ENCODE measurements at places on chromosomes 7 and 10.

DNA sequence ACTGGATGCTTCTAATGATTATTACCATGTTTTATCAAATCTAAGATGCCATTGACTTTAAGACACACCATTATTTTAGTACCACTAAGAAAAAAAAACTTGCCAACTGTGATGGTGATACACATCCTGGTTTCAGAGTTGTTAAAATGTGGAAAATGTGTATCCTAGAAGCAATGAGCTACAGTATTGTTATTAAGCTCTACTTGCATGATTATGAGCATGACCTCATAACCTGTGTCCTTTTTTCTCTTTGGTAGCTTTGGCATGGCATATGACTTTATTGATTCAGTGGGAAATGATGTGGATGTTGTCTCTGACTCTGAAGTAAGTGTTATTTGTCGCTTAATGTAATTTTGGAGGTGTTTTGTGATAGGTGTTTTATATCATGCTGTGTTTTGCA lies 3.3 kb downstream of the EDRF1 start:
- DNase-seq, result no peak

DNA sequence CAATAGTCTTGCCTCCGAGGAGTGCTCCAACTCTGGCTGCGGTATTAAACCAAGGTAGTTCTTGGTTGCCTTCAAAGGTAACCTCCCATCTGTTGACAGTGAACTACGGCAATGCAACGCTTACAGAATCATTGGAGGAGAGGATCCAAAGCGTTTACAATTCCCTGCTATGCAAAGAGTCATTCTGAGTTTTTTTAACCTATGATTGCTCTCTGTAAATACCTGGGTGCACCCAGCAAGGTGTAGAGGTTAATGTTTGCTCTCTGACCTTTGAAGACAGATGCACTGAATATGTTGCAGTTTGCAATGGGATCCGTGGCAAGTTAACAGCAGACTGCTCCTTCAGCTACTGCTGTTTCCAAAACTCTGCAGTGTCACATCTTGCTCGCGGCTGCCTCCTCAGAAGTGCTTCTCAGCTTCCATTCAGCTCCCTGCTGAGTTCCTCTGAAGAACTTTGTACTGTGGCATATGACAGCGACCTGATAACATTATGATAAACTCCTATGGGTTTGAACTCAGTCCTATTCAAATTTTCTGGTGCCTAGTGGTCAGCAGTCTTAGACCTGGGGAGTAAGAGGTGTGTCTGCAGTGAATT lies 29.0 kb downstream of the KIAA1217 start:
- no peak for DNase-seq

DNA sequence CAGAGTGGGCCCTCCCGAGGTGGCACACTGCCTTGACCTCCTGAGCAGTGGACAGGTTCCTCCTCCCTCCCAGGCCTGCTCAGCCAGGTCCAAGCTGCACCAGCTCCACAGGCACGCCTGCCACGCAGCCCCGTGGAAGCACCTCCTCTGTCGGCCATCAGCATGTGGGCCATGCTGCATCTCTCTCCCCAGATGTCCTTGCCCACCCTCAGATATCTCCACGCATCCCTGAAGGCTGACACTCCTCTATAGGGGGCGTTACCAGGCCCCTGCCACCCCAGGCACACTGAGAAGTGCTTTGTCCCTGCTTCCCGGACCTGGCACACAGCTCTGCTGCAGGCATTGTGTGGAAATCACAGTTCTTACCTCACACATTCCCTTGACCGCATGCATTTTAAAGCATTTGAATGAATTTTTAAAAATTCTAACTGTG lies 598.5 kb downstream of the SDK1 start:
- DNase-seq, result no peak

- DNase-seq, result no peak
These were observed 4.9 kb downstream of the IPMK start for GRCh38 chr10:58262766-58263165.

GRCh38 chr10:31219306-31219705 lies 99.7 kb upstream of the ZEB1 start:
- DNase-seq, result peak; percentile 61

DNA sequence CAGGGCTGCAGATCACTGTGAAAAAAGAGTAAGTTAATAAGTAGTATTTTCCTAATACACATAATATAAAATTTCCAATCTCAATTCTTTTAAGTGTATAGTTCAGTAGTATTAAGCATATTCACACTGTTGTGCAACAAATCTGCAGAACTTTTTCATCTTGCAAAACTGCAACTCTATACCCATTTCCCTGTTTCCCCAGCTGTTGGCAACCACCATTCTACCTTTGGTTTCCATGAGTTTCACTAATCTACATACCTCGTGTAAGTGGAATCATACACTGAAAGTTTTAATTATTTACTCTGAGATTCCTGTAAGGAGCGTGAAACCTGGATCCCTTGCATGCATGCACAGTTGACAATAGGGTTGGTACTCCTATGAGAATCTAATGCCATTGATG lies 155.4 kb downstream of the ZPBP start:
- DNase-seq, result no peak

- peak; percentile 18 for DNase-seq
These were observed 605 bp upstream of the NFKB2 start for GRCh38 chr10:102394801-102395399.

DNA sequence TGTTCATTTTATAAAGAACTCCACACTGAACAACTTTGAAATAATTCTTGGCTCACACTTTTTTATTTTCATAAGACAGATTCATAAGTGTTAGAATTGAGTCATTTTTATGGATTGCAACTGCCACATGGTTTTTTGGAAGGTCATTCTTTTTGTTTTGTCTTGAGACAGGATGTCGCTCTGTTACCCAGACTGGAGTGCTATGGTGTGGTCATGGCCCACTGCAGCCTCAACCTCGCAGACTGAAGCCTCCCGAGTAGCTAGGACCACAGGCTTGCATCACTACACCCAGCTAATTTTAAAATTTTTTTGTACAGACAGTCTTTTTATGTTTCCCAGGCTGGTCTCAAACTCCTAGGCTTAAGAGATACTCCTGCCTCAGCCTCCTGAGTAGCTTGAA lies 20.3 kb downstream of the BMS1 start:
- DNase-seq, result peak; percentile 8

- DNase-seq, result peak; percentile 61
These were observed 189.4 kb upstream of the AHR start for GRCh38 chr7:17109020-17109419.

- DNase-seq, result no peak
These were observed 79.7 kb downstream of the GNAT3 start for GRCh38 chr7:80432166-80432565.

GRCh38 chr7:130669085-130669700 lies 645 bp upstream of the COPG2 start:
- DNase-seq, result peak; percentile 12

GRCh38 chr7:137025469-137026175 lies 157.2 kb downstream of the CHRM2 start:
- peak; percentile 71 for DNase-seq

DNA sequence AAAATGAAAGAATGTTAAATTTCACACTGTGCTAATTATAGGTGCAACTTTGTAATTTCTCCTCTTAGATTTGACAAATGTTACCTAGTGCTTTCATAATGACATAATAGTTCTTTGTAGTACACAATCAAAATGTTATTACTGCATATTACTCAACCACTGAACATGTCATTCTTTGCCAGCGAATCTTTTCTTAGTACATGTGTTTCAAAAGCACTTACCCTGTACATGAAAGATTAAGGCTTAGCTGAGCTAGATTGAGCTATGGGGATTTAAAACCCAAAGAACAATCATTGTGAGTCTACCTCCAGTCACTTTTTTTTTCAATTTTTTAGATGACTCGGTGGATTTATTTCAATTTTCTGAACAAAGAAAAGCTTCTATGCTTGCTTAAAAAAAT lies 123.5 kb upstream of the FERD3L start:
- DNase-seq, result peak; percentile 29

DNA sequence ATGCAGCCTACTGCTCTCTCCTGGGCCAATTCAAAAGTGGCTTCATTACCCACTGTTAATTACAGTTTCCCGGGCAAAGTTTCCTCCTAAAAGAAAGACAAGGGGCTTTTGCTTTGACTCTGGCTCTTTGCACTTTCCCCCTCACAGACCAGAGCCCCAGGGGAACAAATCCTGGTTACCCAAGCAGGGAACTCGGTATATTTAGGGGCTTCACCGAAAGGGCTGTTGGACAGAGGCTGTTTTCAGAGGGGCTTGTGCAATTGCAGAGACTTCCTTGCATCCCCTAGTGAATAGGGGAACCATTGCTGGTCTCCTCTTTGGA lies 7.0 kb downstream of the CPA1 start:
- no peak for DNase-seq

GRCh38 chr7:85659364-85659763 lies 472.5 kb upstream of the SEMA3D start:
- DNase-seq, result no peak

GRCh38 chr10:114172216-114172615 lies 1.8 kb downstream of the CCDC186 start:
- DNase-seq, result peak; percentile 31

DNA sequence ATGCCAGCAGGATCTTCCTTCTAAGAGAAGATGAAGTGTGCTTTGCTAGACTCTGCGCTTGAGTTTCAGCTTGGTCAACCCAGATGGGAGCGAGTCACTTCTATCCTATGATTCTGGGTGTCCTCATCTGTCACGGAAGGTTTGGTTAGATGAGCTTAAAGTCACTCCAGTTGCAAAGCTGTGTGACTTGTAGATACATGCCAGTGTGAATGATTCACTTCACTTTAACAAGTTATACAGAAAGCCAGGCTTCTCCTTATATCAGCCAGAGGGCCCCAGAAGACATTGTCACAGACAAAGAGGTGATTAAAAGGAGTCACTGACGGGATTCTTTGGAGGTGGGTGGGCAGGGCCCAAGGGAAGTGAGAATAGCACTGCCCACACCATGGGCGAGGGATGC lies 122.6 kb upstream of the PFKP start:
- no peak for DNase-seq

GRCh38 chr10:43231523-43232078 lies 35.3 kb downstream of the RASGEF1A start:
- no peak for DNase-seq

DNA sequence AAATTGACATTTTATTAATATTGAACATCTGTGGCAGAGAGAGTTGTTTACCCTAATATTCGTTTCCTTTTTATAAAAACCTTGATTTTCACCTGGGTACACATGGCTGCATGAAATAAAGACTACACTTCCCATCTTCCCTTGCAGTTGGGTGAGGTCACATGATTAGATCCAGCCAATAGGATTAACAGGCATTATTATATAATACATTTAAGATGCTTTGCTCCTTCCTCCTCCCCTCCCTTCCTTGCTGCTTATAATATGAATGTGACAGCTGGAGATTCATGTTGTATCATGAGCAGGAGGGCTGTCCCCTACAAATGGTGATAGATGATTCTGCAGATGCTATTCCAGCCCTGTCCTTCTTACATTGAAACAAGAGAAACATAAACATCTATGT lies 146.6 kb downstream of the SH2D4B start:
- no peak for DNase-seq

DNA sequence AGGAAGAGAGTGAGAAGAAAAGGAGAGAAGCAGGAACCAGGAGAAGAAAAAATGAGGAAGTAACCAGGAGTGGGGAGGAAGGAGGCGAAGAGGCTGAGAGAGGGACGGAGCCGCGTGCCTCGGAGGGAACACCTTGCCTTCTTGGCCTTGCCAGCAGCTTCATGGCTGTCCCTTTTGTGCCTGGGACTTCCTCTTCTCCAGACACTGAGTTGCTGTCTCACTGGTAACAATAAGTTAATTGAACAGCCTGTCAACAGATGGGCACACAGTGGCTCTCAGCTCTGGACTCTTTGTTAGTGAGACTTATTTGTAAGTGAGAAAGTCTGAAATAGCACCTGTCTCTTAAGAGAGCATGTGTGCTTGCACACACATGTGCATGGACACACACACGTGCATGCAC lies 83.2 kb downstream of the GATA3 start:
- DNase-seq, result no peak

- DNase-seq, result no peak
These were observed 20.9 kb downstream of the INSYN2A start for GRCh38 chr10:127175357-127176110.

DNA sequence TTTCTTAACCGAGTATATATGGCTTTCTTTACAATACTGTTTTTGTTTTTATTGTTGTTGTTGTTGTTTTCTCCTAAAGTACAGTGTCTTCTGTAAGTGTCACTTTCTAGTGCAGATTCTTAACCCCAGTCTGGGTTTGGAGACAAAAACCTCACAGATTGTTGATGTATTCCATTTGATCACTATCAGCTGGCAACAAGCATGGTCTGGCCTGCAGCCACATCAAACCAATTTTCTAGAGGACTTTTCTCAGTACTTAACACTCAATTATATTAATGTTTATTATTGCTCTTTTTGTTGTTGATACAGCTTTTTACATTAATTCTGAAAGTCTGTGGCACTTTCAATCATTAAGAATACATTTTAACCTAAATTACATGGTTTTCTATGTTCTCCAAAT lies 17.1 kb downstream of the LRRN3 start:
- no peak for DNase-seq

DNA sequence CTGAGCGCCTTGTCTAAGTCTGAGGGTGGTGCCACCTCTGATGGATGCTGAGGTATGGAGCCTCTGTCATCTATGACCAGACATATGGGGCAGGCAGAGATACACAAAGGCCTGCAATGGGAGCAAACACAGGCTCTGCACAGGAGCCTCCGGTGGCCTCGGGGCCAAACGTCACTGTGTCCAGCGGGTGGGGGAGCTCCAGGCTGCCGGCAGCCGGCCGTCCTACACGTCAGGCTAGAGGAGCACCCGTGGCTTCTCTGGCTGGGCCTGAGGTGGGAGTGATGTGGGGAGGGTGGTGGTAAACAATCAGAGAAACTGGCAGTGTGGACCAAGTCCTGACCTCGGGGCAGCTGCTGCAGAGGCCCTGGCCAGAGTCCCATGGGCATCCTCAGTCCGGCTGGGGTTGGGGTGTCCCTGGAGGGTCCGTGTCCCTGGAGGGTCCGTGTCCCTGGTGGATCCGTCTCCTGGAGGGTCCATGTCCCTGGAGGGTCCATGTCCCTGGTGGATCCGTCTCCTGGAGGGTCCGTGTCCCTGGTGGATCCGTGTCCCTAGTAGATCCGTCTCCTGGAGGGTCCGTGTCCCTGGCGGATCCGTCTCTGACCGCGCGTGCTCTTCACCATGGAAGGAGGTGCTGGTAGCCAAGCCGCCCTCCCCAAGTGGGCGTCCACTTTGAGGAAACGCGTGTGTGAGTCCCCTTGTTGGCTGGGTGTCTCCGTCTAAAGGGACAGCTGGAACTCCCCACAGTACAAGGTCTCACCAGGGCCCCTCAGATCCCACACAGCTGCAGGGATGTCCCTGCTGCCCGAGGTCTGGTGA lies 24.2 kb upstream of the FAM20C start:
- no peak for DNase-seq

DNA sequence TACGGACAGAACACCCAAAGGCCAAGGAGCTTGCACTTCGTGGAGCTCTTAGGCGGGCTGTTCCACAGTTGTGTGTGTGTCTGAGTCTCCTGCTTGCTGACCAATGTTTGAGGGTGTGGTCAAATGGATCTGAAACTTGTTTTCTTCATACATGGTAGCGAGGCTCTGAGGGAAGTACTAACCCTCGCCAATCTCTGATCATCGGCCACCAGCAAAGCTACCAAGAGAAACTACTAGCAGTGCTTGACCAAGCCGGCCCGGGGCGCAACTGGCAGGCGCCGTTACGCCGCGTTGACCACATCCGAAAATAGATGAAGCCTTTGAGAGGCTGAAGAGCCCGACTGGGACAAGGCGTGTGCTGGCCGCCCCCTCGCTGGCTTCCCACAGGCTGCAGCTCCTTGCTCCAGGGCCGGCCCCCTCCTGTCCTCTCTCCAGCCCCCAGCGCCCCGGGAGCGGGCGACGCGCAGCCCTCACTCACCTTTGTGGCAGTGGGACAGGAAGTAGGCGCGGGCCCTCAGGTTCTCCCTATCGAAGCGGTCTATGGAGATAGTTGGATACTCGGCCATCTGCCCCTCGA lies 384 bp downstream of the DCLRE1C start:
- peak; percentile 68 for DNase-seq

- no peak for DNase-seq
These were observed 146.6 kb downstream of the SH3PXD2A start for GRCh38 chr10:103708627-103709288.

All from AG10803 (cell line).